Smooth muscle cell of trachea (primary cell): ENCODE measurements at places on chromosomes 2 and 18. TPM values are rescaled to one million over a fixed set of nuclear protein-coding genes. Genes with fewer than 3 reads are reported as not detected.

The EFR3B gene
- total RNA-seq: 0.73 and 0.83 TPM in 2 replicates

The CENPA gene
- total RNA-seq: 0.99 and 21.4 TPM in 2 replicates

The DSG1 gene
- total RNA-seq: not detected in 2 replicates

The TDRD15 gene
- not detected in 2 replicates for total RNA-seq
